ENCODE measurements at places on chromosomes 6 and 20.

GRCh38 chr6:75150685-75151412 is 55.0 kb downstream of the COL12A1 start:
- DNase-seq: peak; percentile 50

DNA sequence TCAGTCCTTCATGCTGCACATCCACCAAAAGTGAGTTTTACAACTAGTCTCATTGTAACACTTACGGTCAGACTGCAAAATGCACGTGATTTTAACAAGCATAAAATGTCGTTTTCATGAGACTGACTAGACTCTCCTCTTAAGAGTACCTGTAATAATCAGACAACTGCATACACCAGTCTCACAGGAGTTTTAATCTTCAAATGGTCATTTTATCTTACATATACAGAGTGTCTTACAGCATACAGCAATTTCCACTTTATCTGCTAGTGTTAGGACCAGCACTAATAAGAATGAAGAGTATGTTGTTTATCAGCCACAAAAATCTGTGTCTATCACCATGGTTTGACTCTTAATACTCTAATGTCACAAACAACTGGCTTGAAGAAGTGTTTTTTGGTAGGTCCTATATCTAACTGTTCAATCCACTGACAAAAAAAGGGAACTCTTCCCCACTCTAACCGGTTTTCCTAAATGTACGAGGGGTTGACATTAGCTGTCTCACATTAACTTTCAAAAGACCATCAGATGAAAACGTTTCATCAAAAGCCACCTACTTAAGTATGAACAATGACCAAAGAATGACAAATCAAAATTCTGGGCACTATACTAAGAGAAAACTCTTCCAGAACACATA is 1.5 kb upstream of the ASF1A start:
- DNase-seq: no peak

DNA sequence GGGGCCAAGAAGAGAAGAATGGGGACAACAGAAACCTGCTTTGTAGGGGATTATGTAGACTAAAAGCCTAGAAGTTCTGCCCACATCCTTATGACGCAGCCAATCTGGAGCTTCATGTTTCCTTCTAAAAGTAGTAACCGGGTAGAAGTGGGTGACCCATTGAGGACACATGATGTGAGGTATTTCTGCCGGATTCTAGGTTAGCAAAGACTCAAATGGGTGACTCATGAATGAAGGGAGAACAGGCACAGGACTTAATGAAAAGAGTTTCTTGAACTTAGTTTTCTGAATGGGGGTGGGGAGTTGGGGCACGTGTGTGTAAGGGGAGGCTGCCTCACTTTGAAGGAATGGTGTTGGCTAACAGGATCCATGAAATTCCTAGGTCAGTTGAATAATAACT is 68.8 kb downstream of the CDS2 start:
- peak; percentile 57 for DNase-seq

DNA sequence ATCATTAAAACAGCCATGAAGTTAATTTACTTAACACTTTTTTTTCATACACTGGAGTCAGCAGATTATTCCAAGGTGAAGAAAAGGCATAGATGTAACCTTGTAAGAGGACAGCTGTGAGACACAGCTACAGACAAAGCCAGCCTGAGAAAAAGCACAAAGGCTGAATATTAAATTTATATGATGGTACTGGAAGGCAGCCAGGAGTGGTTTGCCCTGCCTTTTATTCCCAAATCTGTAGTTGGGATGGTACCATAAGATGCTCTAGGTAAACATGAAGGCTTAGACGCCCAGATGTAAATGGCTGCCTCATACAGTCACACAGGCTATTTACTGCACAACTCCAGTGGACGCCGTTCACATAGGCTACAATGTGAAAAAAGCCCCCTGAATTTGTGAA is 42.1 kb upstream of the LOC128125822 start:
- no peak for DNase-seq

DNA sequence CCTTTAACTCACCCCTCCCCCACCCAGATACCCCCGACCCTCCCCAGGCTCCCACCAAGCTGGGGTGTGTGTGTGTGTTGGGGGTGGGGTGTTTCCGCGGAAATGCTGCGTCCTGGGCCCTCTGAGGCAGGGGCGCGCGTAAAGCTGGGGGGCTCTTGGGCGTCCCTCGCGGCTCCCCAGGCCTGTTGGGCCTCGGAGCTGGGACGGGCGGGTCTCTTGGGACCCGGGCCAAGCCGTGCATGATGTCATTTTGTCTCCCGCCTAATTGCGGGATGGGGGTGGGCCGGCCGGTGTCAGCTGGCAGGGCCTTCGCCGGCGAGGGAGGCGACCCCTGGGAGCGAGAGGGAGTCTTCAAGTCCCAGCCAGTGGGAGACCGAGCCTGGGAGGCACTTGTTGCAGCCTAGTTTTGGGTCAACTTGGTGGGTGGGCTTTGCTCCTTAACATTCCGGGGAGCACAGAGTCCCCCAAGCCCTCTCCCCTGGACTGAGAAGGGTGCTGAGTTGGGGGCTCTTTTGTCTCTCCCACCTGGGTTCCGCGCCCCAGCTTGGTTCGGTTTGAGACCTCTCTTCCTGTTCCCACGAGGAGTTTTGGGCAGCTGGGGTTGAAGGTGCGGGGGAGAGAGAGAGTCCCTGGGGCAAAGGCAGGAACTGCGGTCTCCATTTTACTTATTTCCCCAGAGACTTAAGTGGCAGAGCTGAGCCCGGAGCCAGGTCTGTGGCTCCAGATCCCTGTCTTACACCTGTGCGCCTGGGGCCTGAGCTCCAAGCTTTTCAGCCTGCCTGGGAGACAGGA is 623 bp downstream of the MYBL2 start:
- DNase-seq: no peak

- DNase-seq: no peak
These were observed 32.5 kb downstream of the SDHAF4 start for GRCh38 chr6:70599187-70599586.

GRCh38 chr6:92231171-92231701 is 1188.1 kb downstream of the EPHA7 start:
- no peak for DNase-seq

- DNase-seq: no peak
These were observed 14.7 kb upstream of the KCNG1 start for GRCh38 chr20:51037532-51038115.

DNA sequence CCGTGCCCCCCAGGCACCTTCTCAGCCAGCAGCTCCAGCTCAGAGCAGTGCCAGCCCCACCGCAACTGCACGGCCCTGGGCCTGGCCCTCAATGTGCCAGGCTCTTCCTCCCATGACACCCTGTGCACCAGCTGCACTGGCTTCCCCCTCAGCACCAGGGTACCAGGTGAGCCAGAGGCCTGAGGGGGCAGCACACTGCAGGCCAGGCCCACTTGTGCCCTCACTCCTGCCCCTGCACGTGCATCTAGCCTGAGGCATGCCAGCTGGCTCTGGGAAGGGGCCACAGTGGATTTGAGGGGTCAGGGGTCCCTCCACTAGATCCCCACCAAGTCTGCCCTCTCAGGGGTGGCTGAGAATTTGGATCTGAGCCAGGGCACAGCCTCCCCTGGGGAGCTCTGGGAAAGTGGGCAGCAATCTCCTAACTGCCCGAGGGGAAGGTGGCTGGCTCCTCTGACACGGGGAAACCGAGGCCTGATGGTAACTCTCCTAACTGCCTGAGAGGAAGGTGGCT is 960 bp downstream of the TNFRSF6B start:
- no peak for DNase-seq

DNA sequence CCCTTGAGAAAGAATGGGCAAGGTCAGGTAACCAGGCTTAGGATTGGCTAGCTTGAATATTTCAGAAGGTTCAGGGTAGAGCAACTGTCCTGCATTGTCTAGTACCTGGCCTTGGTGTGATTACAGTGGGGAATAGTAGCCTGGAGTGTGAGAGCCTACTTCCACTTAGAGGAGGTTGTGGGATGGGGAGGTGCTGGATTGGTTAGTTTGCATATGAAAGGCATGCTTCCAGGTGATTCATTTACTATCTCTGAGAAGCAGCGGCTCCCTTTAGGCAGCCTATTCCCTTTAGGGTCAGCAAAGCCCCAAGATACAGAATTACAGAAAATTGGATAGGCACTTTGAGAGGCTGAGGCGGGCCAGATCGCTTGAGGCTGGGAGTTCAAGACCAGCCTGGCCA is 25.0 kb upstream of the SCGN start:
- peak; percentile 48 for DNase-seq

- DNase-seq: no peak
These were observed 201.8 kb downstream of the TTLL2 start for GRCh38 chr6:167526465-167527368.

Data from epithelial cell of esophagus (primary cell).